ENCODE measurements at places on chromosomes 6 and 20.

- DNase-seq = no peak
These were observed 201.5 kb downstream of the DTNBP1 start for GRCh38 chr6:15461127-15461944.

DNA sequence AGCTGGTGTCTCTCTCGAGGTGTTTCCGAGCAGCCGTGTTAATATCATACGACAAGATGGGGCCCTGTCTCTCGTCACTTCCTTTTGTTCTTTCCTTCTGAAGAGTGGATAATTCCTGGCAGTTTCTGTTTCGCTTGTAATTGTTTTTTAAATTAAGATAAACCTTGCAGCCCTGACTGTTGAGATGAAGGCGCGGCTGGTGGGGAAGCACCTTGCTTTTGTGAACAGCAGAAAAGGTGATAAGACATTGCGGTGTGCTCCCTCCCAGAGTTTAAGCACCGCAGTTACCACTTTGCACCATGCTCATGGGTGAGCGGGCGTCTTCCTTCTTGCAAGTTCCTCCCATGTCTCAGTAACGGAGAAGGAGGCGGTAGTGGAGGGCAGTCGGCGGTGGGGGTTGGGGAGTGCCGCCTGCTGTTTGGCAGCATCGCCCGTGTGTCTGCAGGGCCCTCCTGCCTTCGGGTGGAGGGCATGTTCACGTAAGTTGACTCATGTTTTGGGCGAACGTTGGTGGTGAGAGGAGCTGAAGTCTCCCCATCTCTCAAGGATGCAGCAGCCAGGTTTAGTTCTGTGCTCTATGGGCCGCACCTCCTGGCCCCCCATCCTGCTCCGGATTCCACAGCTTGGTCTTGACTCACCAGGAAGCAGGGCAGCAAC is 345.9 kb downstream of the TAF4 start:
- no peak for DNase-seq

DNA sequence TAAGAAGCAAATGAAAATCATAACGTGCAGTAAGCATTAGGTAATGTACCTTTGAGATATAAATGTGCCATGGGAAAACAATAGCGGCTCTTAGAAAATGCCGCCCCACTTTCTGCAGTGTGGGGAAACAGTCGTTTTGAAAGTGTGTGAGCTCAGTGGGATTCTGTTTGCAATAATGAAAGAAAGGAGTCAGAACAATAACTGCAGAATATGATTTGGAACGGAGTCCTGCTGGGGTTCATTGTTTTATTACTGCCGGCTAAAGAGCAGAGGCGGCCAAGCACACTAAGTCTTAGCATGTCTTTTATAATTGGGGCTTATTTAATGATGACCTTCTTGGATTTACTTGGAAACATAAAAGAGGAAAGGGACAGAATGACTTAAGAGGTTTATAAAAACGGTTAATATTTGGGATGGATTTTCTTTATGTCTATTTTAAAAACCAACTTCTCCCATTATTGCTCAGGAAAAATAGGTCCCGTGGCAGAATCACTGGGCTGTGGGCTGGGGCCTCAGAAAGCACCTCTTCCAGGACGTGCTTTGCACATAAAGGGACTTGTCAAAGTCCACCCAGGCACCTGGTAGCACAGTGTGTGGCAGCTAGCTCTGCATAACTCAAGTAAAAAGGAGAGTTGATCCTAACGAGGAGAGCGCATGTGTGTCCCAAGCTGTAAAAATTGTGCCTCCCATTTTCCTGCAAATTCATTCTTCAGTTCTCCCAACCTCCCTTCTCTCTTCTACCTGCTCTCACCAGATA is 44.0 kb upstream of the SLC22A16 start:
- no peak for DNase-seq

- DNase-seq = no peak
These were observed 15.7 kb upstream of the NHSL1 start for GRCh38 chr6:138514860-138515540.

Measured in AG04449 (cell line).